Activated T-helper 1 cell treated with anti-CD3 and anti-CD28 coated beads, Interleukin-2, amount 50 U/mL, for 16 hours (primary cell): ENCODE measurements at places on chromosomes 5 and 9.

GRCh38 chr5:13470263-13470662, 474.2 kb downstream of the DNAH5 start:
- no peak for DNase-seq

- no peak for DNase-seq
Measured at GRCh38 chr9:3608011-3608410, 82.2 kb upstream of the RFX3 start.

DNA sequence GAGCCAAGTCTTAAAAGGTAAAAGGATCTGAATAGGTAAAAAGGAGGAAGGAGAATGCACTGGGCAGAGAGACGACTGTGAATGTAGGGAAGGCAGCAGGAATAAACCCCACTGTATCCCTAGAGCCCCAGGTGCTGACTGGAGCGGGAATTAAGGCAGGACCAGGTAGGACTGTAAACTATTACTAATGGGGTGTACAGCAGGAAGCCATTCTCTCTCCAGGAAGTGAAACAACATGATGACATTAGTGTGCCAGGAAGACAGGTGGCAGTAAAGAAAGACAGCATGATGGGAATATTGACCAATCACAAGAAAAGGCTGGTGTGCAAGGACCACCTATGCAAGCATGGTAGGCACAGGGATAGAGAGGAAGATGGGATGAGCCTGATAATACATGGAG, 433.0 kb downstream of the DNAH5 start:
- DNase-seq = no peak

GRCh38 chr9:131651160-131651559, 88.7 kb downstream of the RAPGEF1 start:
- no peak for DNase-seq

DNA sequence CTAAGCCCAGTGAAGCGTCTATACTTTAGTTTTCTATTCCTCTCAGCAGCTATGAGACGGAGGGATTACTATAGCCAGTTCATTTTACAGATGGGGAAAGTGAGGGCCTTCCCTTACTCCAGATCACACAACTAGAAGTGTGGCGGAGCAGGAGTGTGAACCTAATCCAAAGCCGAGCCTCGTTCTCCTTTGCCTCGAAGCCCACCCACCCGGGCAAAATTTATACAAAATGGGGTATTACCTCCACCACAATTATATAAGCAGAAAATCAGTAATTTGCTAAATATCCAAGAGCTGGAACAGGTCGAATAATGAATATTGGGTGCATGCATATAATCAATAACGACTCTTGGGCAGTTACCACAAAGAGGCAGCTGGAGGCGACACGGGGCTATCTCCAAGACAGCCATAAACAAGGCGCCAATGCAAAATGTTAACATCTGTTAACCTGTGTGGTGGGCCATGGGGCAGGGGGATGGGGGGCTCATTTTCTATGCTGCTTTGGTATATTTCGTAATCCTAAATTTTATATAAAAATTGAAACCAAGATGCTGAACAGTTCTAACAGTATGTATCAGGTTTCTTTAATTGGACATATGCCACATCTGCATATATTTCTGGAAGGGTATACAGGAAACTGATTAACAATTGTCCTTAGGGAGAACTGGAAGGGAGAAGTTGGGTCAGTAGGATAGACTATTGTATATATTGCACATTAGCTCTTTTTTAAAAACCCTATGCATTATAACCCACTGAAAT, 1.2 kb upstream of the RNF44 start:
- DNase-seq = no peak
